ENCODE measurements at places on chromosomes 7 and 10.

- peak; percentile 72 for DNase-seq
Measured at GRCh38 chr10:45001381-45002148, 842 bp downstream of the ZNF22 start.

GRCh38 chr7:11192506-11192905, 218.8 kb downstream of the PHF14 start:
- peak; percentile 71 for DNase-seq

DNA sequence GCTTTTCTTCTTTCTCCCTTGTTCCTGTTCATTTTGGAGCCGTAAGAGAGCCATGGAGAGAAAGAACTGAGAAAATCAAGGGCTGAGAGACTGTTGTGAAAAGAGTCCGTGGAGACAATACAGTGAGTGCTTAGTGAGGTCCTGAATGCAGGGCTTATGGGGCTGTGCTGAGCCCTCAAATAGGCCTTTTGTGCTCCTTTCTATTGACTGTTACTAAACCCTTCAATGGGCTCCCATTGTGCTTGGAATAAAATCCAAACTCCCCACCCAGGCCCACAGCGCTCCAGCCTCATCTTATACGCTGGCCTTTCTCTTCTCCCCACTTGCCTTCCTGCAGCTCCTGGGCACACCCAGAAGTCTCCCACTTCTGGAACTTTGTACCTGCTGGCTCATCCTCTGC, 243.1 kb upstream of the HABP2 start:
- DNase-seq = no peak

DNA sequence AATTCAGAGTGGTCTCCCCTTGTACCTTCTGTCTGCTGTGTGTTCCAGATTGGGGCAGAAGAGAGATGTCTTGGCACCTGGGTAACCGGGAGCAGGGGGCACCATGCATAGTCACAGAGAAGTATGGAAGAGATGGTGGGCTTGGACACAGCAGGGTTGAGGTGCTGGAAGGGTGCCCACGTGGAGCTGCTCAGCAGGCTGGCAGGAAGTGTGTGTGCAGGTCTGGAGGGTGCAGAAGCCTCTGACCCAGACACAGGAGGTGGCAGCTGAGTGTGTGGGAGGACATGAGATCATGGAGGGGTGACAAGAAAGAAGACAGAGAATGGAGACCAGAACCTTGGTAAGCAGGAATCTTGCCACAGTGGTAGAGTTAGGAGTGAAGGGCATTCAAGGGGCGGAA, 42.3 kb upstream of the DUSP5 start:
- no peak for DNase-seq

GRCh38 chr10:127154831-127155620, 41.4 kb downstream of the INSYN2A start:
- no peak for DNase-seq

- no peak for DNase-seq
Measured at GRCh38 chr10:3496138-3496537, 288.9 kb downstream of the KLF6 start.
